Fibroblast of lung (primary cell): ENCODE measurements at places on chromosomes 7 and 10. TPM values are rescaled to one million over a fixed set of nuclear protein-coding genes. Genes with fewer than 3 reads are reported as not detected.

The DNAJC12 gene
- total RNA-seq, result 1.8 and 3.9 TPM in 2 replicates

The HUS1 gene
- total RNA-seq, result 9.8 and 14.2 TPM in 2 replicates

The OR2A12 gene
- total RNA-seq, result not detected in 2 replicates

The CLDN12 gene
- total RNA-seq, result 28.5 and 44.8 TPM in 2 replicates
